A673 (cell line): ENCODE measurements at places on chromosomes 5 and 9. TPM values are rescaled to one million over a fixed set of nuclear protein-coding genes. Genes with fewer than 3 reads are reported as not detected.
A peak's percentile ranks its signal among the peaks of the same experiment; 100 is the strongest.

GRCh38 chr5:38274370-38274769 is 16.0 kb downstream of the EGFLAM start:
- no peak for DNase-seq

- DNase-seq = no peak
These were observed 54.4 kb downstream of the MRPL36 start for GRCh38 chr5:1745123-1745795.

DNA sequence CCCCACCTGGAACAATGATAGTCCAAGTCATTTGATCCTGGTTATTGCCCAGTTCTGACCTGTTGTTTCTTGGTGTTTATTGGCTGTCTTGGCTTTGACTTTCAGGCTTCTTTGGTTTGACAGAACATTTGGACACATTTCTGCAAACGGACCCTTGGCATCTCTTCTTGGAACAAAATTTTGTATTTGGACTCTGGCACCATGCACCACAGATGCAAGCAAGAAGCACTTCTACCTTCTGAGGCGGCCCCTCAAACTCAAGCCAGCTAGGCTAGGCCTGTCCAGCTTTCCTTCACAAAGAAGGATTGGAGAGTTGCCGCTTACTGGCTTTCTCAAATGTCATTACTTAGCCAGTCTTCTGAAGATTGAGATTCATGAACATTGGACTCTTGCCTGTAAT is 23.1 kb upstream of the FGF10 start:
- no peak for DNase-seq

DNA sequence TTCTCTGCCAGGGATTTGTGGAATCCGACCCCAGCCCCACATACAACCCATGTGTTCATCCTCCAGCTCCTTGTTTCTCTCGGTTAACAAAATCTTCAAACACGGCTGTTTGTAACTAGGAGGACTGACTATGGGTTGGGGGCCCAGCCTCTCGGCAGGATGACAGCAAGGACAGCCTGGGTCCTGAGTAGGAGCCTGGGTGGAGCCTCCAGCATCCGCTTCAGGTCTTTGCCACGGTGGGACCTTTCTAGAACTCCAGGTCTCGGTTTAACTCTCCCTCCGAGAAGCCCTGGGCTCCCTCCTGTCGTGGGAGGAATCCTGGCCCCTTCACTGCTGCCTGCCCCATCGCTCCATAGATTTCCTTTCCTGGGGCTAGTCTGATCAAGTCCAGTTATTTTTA is 248.5 kb downstream of the PBX3 start:
- DNase-seq = no peak

DNA sequence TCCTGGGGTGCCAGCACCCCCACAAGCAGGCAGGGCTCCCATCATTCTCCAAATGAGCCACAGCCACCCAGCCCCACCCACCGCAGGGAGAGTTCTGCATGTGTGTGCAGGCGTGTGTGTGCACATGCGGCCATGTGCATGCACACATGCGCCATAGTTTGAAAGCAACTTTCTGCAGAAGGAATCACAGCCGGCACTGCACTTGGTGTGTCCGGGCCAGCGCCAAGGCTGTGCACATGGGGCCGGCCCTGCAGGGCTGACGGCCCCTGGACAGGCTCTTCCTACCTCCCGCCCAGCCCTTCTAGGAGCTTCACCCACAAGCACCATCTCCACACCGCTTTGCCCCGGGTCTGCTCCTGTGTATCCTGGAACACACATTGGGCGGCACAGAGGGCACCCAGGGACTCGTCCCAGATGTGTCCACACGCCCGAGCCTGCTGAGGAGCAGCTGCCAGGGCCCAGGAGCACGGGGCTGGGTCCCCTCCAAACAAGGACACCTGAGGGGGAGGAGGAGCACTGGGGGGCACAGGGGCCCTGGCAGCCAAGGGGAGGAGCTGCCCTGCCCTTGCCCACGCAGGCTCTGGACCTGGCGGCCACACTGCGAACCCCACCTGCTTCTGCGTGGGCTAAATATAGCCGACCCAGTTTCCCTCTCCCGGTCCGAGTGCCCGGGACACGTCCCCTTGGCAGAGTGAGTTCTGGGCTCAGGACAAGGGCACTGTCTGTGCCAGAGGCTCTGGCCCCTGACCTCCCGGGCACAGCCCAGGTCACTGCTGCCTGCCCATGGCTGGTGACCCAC is 19.1 kb downstream of the TPPP start:
- no peak for DNase-seq

DNA sequence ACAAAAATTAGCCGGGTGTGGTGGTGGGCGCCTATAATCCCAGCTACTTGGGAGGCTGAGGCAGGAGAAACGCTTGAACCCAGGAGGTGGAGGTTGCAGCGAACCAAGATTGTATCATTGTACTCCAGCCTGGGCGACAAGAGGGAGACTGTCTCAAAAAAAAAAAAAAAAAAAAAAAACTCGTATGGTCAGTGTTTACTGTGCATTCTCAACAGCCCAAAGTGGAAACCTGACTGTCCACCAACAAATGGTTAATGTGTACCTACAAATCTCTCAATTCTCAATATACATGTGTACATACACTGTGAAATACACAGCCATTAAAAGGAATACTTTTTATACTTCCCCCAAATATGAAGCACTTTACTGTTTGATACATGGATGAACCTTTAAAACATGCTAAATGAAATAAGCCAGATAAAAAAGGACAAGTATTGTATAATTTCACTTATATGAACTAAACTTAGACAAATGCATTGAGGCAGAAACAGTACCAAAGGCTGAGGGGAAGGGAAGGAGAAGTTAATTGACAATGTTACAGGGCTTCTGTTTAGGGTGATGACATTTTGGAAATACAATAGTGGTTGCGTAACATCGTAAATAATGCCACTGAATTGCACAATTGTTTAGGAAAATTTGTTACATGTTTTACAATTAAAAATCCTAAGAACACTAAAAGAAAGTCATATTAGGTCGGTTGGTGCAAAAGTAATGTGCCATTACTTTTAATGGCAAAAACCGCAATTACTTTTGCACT is 16.5 kb downstream of the DNAJA1 start:
- DNase-seq = no peak

DNA sequence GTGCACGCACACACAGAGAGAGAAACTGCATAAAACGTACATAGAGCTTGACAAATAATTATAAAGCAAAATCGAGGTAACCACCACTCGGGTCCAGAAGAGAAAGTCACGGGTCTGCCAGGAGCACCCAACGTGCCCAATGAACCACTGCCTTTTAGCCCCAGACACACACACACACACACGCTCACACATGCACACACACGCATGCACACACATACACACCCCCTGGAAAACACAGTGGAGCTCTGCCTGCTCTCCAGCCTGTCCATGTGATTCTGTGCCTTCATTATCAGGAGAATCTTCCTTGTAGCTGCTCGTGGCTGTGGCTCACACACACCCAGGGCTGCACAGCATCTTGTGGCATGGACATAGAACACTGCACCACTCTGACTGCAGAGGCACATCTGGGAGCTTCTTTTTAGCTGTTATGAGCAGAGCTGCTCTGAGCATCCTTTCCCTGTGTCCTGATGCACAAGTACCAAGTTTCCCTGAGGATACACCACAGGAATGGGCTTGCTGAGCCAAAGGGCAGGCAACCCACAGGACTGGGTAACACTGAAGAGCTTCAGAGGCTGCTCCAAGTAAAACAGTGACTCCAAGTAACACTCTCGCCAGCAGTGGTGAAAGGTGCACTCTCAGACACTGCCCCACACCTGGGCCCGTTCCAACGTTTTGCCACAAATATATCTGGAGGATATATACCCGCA is 58.9 kb downstream of the CAMSAP1 start:
- no peak for DNase-seq

DNA sequence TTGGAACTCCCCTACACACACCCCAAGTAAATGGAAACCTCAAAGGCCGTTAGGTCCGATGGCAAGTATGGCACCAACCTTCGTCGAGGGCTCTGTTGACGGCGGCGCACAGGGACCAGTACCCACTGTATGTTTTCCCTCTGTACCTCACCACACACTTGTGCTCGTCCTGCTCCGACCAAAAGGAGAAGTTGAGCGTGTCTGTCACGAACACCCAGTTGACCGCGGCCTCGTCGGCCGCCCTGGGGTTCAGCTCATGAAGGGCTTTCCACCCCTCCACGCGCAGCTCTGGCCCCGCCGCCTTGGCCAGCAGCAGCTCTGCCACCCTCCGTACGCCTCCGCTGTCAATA is 24.0 kb downstream of the HNRNPK start:
- DNase-seq = no peak

- peak; percentile 65 for DNase-seq
These were observed 5.9 kb downstream of the PCDHB6 start for GRCh38 chr5:141155540-141156374.

DNA sequence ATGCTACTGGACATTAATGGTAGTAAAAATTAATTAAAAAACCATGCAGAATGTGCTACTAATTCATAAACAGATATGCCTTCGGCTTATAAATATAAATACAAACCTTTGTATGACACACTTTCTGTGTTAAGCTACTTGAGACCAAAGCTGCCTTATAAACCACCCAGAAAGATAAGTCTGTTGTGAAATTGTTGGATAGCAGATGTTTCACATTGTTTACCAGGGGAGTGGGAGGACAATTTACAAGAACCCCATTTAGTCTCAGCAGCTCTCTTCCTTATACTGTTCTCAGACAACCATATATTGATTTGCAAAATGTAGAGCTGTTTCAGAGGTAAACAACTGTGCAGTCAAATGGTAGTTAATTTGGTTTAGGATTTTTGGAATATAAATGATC is 524.4 kb downstream of the PRR16 start:
- no peak for DNase-seq

- no peak for DNase-seq
These were observed 2292.6 kb upstream of the C9orf72 start for GRCh38 chr9:29865764-29866313.

DNA sequence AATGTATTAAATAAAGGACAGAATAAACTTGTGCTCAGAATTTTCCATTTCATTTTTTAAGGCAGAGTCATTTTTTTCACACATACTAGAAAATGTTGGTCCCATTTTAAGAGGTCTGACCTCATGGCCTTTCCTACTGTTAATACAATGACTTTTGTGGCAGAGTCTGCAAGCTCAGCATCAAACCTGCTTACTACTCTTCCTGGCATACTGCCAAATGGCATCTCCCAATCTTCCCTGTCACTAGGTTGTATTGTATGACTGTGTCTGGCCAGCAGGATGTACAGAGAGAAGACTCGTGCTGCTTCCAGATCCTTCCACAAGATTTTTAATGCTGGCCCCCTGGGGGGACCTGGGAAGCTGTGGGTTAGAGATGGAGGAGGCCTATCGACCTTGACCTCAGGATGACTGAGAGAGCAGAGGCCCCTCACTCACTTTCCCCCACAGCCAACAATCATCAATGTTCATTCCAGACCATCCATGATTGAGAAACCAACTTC is 64.7 kb downstream of the BARX1 start:
- no peak for DNase-seq

GRCh38 chr9:22111176-22111953 is 102.3 kb upstream of the CDKN2B start:
- DNase-seq = no peak

GRCh38 chr9:28155671-28156070 is 582.4 kb upstream of the C9orf72 start:
- no peak for DNase-seq

GRCh38 chr5:128009403-128009802 is 74.2 kb upstream of the SLC12A2 start:
- no peak for DNase-seq

- DNase-seq = no peak
These were observed 187.9 kb downstream of the PALM2AKAP2 start for GRCh38 chr9:109967651-109968642.

DNA sequence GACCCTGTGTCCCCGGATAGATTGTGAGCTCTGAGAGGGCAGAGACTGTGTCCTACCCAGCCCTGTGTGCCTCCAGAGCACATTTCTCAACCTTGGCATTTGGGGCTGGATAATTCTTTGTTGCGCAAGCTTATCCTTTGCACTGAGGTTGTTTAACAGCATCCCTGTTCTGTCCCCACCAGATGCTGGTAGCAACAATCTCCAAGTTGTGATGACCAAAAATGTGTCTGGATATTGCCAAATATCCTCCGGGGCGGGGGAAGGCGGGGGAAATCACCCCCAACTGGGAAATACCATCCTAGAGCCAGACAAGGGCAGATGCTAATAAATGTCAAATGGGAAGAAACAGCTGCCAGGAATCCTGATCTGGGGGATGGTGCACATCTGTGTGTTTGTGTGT is 24.0 kb upstream of the TNIP1 start:
- no peak for DNase-seq

YIPF5 gene
- 50.9 and 52.9 TPM in 2 replicates for total RNA-seq

OTP gene
- not detected in 2 replicates for total RNA-seq

PROB1 gene
- 0.82 and 1.0 TPM in 2 replicates for total RNA-seq

DTWD2 gene
- 7.9 and 12.1 TPM in 2 replicates for total RNA-seq

BRIX1 gene
- total RNA-seq = 84.8 and 93.3 TPM in 2 replicates

ACSL6 gene
- not detected in 2 replicates for total RNA-seq

RFESD gene
- 2.4 and 3.5 TPM in 2 replicates for total RNA-seq

FST gene
- not detected in 2 replicates for total RNA-seq

PCDHB3 gene
- total RNA-seq = 2.6 and 4.9 TPM in 2 replicates

SLC25A48 gene
- not detected in 2 replicates for total RNA-seq

WHRN gene
- 9.1 and 11.5 TPM in 2 replicates for total RNA-seq

WDR55 gene
- 31.1 and 33.2 TPM in 2 replicates for total RNA-seq

PRR7 gene
- 3.0 and 5.3 TPM in 2 replicates for total RNA-seq

C9orf153 gene
- 0.35 and 0.56 TPM in 2 replicates for total RNA-seq

SH3RF2 gene
- total RNA-seq = 21.1 and 22.9 TPM in 2 replicates

MYO10 gene
- 194 and 202 TPM in 2 replicates for total RNA-seq
